ENCODE measurements at places on chromosomes 7 and 10. TPM values are rescaled to one million over a fixed set of nuclear protein-coding genes. Genes with fewer than 3 reads are reported as not detected.

The WDFY4 gene
- total RNA-seq = 3.5 TPM

The STRIP2 gene
- 2.1 TPM for total RNA-seq

GRCh38 chr10:63901228-63901627 lies 380.0 kb downstream of the REEP3 start:
- DNase-seq = no peak

The TRIM56 gene
- total RNA-seq = 75.8 TPM

The TEX36 gene
- not detected for total RNA-seq

DNA sequence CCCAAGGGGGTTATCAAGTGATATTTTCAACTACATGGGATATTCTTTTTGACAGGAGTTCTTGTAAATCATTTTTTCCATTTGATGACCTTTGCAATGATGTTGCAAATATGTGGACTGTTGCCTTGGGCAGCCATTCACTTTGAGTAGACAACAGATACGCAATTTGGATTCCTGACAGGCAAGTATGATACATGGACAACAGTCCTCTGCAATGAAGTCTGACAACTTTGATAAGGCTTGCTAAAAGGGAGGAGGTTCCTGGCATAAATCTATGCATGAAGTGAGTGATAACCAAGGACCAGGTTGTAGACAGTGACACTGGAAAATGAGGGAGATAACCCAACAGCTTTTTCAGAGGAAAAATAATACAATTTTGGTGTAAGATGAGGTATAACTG lies 17.7 kb downstream of the LRRD1 start:
- no peak for DNase-seq
